NCI-H2029 (cell line): ENCODE measurements at places on chromosomes 11 and 22.
A peak's percentile ranks its signal among the peaks of the same experiment; 100 is the strongest.

- no peak for DNase-seq
These were observed 168.5 kb upstream of the CCDC90B start for GRCh38 chr11:83454674-83455073.

DNA sequence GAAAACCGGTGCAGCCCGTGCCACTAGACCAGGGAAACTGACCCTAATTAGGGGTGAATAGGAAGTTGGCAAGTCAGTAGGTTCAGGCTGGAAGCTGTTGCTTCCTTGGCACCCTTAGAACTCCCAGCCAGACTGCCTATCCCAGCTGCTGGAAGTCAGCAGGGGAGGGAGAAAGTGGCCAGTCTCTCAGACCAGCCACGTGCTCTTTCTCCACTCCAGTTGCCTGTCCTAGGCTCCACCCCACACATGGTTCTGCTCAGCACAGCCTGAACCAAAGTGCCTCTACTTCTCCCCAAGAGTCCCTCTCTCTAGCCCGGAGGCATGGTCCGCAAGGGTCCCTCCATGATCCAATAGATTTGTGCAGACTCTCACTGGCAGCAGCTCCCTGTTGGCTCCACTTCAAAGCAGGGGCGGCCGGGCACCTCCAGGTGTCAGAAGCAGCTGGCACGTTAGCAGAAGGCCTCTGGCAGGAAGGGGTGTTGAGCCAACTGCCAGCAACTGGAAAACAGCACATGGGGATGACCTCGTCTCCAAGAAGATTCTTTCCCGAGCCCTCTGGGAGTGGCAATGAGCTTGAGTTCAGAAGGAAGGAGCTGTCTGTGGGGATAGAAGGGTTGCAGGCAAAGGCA, 27.7 kb downstream of the ARFGAP2 start:
- peak; percentile 78 for DNase-seq

DNA sequence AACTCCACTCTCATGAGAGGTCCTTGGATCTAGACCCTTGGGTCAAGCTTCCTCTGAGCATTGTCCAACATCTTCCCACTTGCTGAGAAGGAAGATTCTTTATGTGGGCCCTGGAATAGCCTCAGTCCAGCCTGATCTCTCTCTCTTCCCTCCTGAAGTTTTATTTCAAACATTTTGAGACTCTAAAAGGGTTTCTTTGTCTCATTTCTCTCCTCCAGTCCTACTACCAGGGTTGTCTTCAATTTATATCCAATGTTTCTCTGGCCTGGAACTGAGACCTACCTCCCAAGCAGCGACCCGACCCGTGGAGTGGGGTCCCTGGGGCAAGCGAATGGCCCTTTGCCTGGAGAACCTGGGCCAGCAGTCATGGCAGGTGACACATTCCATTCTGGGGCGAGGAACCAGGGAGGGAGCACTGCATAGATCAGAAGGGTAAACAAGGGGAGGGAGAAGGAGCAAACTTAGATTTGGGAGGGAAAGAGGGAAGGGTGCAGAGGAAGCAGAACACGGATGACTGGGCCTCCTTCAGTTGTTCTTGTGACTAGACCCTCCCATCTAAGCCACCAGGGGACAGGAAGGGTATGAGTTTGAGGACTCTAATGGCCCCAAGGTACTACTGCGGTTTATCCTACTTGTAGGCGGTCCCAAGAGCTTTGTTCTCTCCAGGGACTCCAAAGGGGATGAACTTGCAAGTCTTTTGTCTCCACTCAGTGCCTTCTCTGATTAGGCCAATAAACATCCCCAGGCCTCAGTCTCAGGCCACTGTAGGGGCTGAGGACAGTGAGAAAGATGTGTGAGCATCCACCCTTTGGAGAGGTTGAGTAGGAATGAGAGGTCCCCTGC, 14.2 kb upstream of the PRAME start:
- no peak for DNase-seq

GRCh38 chr22:45483319-45483718, 19.4 kb upstream of the FBLN1 start:
- no peak for DNase-seq

GRCh38 chr11:132036746-132037466, 666.5 kb downstream of the NTM start:
- DNase-seq, result no peak

DNA sequence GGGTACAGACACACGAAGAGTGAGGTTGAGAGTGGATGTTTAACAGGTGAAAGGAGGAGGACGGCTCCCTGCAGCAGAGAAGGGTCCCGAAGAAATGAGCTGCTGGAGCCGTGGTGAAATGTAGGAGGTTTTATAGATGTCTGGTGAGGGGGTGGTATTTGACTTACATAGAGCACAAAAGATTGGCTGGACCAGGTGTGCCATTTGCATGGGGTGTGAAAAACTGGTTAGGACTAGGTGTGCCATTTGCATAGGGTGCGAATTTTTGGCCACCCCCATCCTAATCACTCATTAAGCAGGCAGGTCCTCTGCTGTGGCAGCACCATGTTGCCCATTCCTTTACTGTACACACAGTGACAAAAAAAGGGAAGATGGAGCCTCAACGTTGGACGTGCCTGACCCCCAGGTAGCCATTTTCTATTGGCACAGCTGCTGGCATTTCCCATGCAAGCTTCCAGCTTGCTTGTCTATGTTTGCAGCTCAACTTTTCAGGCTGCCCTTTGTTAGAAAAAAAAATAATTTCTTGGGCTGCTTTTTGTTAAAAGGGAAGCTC, 581.7 kb upstream of the B3GAT1 start:
- no peak for DNase-seq

DNA sequence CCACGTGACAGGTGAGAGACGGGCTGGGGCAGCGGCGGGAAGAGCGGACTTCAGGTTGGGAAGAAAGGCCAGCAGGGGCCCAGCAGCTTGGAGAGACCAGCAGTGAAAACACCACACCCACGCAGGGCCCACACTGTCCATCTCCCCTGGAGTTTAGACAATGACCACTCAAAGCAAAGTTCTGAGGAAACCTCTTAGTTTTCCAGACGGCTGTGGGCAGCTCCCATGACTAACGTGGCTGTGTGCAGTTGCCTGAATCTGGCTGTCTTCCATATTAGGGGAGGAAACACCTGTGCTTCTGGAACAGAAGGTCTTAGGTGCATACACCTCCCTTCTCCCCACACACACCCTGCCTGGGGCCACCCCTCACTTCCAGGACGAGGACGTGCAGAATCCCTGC, 70.6 kb upstream of the TTLL12 start:
- DNase-seq, result no peak

DNA sequence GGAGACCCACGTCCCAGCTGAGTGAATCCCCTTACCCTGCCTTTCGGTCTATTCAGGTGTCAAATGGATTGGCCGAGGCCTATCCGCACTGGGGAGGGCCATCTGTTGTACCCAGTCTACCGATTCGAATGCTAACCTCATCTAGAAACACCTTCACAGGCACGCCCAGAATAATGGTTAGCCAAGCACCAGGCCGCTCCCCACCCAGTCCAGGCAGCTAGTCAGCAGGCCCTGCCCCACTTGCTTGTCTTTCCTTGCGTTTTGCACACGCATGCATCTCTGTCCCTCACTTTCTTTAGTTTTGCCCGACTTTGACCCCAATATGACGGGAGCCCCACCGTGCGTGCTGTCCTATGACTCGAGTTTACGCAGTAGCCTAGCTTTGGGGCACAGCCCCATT, 31.7 kb downstream of the PARVB start:
- no peak for DNase-seq

GRCh38 chr11:88377646-88378045, 40.1 kb upstream of the CTSC start:
- no peak for DNase-seq

- no peak for DNase-seq
These were observed 121.3 kb downstream of the NECTIN1 start for GRCh38 chr11:119607726-119608125.

- no peak for DNase-seq
These were observed 29.9 kb downstream of the SHANK2 start for GRCh38 chr11:71222318-71223080.

GRCh38 chr11:84581083-84581482, 1046.1 kb downstream of the DLG2 start:
- no peak for DNase-seq

- DNase-seq, result no peak
These were observed 42.7 kb upstream of the FAM181B start for GRCh38 chr11:82776377-82776776.

DNA sequence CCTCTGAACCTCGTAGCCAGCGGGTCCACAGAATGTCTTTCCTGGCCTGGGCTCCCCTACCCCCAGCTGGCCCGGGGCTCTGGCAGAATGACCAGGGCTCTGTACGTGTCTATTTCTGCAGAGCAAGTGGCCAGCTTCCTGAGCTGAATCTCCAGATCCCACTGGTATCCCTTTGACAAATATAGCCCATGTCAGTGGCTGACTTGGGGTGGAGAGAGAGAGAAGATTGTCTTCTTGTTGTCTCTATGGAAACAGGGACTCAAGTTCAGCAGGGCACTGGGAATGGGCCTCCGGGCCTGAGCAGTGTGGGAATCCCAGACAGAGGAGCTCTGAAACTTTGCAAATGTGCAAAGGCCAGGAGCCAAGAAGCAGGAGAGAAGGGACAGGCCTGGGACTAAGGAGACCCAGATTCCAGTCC, 33.9 kb downstream of the ANO1 start:
- no peak for DNase-seq

GRCh38 chr11:47308050-47308823, 38.3 kb downstream of the MADD start:
- DNase-seq, result no peak

DNA sequence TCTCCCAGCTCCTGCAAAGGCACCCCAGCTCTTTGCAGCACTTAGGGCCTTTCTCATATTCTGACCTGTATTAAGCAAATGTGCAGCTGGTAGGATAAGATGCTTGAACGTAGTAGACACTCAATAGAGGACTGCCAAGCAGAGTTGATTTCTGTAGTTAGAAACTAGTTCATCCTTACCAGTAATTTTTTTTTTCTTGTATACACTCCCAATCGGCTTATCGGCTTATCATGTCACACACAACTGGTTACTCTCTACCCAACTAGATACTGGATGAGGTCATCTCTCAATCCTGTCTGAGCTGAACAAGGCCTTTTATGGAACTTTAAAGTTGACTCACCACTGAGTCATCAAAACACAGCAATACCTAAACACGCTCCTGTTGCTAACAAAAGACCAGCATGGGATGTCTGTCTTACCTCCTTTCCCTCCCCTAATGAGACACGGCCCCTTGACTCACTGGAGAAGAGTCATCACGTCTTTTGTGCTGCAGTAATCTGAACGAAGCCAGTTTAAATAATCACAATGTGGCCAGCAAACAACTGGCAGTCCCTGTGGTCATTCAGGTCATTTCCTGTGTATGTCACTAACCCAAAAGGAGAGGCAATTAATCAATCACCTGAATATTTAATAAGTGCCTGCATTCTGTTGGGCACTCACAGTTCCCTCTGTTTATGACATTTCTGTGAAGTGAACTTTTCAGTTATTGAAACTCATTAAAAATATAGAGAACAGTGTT, 7.5 kb upstream of the WEE1 start:
- peak; percentile 98 for DNase-seq

- DNase-seq, result no peak
These were observed 729.4 kb downstream of the OPCML start for GRCh38 chr11:132802947-132803346.

DNA sequence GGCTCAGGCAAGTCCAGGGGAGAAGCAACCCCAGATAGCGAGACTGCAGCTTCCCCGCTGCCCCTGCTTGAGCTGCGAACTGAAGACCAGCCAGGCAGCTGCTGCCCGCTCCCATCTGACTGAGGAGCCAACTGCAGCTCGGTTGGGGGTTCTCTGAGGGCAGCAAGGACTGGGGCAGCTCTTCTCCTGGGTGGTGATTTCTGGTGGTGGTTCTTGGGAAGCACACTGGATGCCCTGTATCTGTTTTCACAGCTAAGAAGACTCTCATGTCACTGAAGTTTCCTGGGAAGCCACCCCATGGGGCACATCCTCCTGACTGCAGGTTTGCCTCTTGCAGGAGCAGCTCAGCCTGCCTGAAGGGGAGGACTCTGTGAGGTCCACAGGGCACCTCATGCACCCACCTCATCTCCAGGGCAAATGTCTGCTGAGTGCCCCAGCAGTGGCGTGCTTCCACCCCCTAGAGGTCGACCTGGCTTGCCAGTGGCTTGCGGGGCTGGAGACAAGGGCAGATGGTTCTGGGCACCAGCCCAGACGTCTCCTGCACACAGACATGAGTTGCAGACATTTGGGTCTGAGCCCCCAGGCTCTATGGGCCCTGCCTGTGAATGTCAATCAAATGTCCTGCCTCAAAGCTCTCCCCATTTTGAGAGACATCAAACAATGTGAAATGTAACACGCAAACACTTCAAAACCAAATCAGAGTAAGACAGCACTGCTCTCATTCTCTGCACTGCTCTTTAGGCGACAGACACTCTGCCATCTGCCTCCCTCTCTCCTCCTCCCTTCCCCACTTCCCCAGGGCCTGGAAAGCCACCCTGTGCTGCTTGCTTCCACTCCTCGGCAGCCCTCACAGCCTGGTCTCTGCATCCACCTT, 800.9 kb downstream of the BRD1 start:
- DNase-seq, result peak; percentile 3

DNA sequence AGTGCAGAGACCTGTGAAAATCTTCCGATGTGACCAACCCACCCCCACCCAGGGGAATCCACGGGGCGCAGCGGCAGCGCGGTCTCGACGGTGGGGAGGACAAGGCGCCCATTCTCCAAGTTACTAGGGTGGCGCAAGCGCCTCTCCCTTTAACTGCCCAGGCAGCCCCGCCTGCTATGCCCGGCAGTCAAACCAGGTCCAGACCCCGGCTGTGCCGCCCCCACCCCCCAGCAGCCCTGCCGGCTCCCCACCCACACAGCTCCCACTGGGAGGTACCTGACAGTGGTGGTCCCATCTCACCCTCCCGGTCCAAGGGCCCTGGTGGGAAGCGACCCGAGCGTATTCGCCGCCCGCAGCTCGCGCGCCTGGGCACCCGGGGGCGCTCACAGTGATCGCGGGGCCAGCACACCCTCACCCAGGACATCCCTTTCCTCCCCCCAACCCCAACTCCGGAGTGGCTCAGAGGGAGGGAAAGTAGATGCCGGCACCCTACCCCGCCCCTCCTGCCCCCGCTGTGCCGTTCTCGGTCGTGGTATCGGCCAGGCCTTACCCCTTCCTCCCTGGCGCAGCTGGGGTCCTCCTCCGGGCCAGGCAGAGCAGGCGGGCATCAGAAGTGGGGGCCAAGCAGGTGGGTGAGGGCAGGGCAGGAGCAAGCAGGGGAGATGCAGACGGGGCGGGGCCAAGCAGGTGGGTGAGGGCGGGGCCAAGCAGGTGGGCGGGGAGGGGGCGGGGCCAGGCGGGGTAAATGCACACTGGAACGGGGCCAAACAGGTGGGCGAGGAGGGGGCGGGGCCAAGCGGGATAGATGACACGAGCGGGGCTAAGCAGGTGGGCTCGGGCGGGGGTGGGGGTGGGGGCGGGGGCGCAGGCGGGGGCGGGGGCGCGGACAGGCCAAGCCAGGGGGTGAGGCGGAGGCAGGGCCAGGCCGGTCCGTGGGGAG, at the start of gene TRPM5:
Gene TRPM5, minus strand, starts transcription at position 634 of the 940 bp plus-strand sequence. CDS start 21,478 bp downstream, outside the sequence.
- DNase-seq, result peak; percentile 69

GRCh38 chr11:96622026-96622634, 232.3 kb downstream of the JRKL start:
- no peak for DNase-seq

DNA sequence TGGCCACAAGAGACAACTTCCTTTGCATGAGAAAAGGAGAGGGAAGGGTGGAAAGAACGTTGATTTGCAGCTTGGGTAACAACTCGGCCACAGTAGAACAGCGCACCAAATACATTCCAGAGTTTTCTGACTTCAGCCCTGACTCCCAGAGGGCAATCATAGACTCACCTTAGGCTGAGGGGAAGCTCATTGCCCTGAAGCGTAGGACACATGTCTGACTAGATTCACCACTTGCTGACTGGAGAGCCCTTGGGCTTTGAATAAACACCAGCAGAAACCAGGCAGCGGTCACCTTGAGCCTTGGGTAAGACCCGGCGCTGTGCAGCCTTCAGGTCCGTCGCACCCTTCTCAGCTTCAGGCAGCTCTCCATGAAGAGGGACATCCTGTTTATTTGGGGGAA, 151.8 kb upstream of the GRIA4 start:
- DNase-seq, result peak; percentile 44
